MCF 10A (cell line): ENCODE measurements at places on chromosomes 6 and 20. TPM values are rescaled to one million over a fixed set of nuclear protein-coding genes. Genes with fewer than 3 reads are reported as not detected.

The PRKN gene
- 2.5 and 6.0 TPM in 2 replicates for total RNA-seq

The ZKSCAN8 gene
- total RNA-seq, result 26.7 and 27.9 TPM in 2 replicates

The LY6G6C gene
- total RNA-seq, result 0.32 TPM in 1 of 2 replicates, not detected in the other

The HSPA1B gene
- total RNA-seq, result 29.8 and 51.6 TPM in 2 replicates

The ZNF334 gene
- not detected in 2 replicates for total RNA-seq

The MYLK2 gene
- total RNA-seq, result 0.14 and 0.32 TPM in 2 replicates

The NRSN2 gene
- 8.2 and 8.4 TPM in 2 replicates for total RNA-seq

The SRSF12 gene
- total RNA-seq, result 1.1 and 1.2 TPM in 2 replicates

The SPATS1 gene
- total RNA-seq, result not detected in 2 replicates

The CCN6 gene
- total RNA-seq, result not detected in 2 replicates

The NKAPL gene
- total RNA-seq, result not detected in 2 replicates

The EYS gene
- total RNA-seq, result 1.5 and 1.6 TPM in 2 replicates

The HSD17B8 gene
- 26.4 and 26.6 TPM in 2 replicates for total RNA-seq

The COL19A1 gene
- not detected in 2 replicates for total RNA-seq

The MATN4 gene
- 0.20 TPM in 1 of 2 replicates, not detected in the other for total RNA-seq

The THBD gene
- total RNA-seq, result 15.4 and 36.2 TPM in 2 replicates

The PHACTR2 gene
- 30.0 and 34.4 TPM in 2 replicates for total RNA-seq

The NRN1 gene
- total RNA-seq, result not detected in 2 replicates

The SGK2 gene
- total RNA-seq, result 0.33 and 1.1 TPM in 2 replicates

The GNAS-AS1 gene
- 1.6 and 2.2 TPM in 2 replicates for total RNA-seq

The PPP1R14C gene
- total RNA-seq, result 32.0 and 38.7 TPM in 2 replicates

The CCM2L gene
- not detected in 2 replicates for total RNA-seq
